ENCODE measurements at places on chromosomes 1 and 21.

- DNase-seq, result no peak
These were observed 131.2 kb upstream of the FAM78B start for GRCh38 chr1:166297993-166298392.

DNA sequence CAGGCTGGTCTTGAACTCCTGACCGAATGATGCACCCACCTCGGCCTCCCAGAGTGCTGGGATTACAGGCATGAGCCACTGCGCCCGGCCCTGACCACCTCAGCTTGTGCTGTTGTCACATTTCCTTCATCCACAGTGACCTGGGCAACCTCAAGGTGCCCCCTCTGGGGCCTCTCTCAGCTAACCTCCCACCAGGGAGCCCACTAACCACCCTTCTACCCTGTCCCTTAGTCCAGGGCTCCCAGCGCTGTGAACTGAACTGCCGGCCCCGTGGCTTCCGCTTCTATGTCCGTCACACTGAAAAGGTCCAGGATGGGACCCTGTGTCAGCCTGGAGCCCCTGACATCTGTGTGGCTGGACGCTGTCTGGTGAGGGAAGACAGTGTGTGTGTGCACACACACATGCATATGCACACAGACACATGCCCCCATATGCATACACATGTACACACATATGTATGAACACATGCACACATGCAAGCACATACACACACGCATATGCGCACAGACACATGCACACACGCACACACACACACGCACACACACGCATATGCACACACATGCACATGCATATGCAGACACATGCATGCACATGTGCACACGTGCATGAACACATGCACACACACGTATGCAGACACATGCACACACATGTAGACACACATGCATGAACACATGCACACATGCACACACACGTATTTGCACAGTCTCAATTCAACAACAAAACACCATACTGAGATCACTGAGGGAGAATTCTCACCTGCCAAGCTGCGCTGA, 6.2 kb downstream of the ADAMTSL4 start:
- DNase-seq, result no peak

DNA sequence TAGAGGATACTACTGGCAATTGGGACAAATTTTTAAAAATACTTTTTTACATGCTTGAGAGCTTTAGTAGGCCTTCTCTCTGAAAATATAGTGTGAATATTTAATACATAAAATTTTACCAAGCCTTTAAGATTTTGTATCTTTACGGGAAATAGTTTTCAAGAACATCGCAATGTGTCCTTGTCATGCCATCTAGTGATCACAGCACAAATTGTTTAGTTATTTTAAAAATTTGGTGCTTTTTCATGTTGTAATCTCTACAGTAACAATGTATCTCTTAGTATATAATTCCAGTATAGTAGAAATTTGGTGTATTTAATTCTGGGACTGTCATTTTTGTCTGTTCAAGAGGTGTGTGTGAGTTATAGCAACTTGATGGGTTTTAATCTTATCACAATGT, 6.7 kb downstream of the CDC7 start:
- no peak for DNase-seq

DNA sequence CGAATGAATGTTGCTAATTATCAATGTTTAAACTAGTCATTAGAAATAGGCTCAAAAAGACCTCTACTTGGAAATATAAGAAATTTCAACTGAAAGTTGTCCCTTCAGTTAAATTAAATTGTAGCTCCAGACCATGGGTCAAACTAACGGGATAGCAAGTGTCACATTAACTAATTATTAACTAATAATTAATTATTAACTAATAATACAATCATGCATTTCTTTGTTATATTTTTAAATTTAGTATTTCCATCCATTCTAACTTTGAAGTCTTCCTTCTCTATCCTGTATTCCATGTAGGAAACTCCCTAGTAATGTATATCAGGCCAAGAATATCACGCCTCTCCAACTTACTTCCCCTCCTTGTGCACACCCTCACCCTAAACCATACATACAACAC, 43.4 kb upstream of the HOOK1 start:
- DNase-seq, result no peak

- no peak for DNase-seq
These were observed 185.0 kb downstream of the DNAH14 start for GRCh38 chr1:225114354-225114990.

- no peak for DNase-seq
These were observed 31.7 kb downstream of the DMAP1 start for GRCh38 chr1:44244986-44245385.

Measured in neuronal stem cell (in vitro differentiated cells).